ENCODE measurements at places on chromosomes 13 and 19.
A peak's percentile ranks its signal among the peaks of the same experiment; 100 is the strongest.

DNA sequence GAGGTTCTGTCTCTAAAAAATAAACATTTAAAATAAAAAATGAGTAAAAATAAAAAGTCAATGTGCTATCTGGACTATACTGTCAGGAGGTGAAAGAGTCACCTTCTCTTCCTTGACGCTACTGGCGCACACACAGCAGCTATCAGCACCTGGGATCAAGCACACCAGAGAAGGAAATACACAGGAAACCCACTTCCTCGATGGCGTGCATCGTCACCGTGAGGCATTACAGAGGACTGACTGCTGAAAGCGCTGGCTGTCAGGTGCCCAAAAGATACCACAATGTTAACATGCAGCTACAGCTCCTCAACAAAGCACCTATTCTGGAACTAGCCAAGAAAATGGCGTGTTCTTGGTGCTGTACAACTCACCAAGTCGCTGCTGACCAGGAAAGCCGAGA lies 6.1 kb downstream of the SLC35E1 start:
- peak; percentile 90 for DNase-seq

- no peak for DNase-seq
Measured at GRCh38 chr13:94479616-94480015, at the start of gene DCT. DCT (minus strand) TSS chr13:94479682; CDS start chr13:94479255, 427 bp downstream.

DNA sequence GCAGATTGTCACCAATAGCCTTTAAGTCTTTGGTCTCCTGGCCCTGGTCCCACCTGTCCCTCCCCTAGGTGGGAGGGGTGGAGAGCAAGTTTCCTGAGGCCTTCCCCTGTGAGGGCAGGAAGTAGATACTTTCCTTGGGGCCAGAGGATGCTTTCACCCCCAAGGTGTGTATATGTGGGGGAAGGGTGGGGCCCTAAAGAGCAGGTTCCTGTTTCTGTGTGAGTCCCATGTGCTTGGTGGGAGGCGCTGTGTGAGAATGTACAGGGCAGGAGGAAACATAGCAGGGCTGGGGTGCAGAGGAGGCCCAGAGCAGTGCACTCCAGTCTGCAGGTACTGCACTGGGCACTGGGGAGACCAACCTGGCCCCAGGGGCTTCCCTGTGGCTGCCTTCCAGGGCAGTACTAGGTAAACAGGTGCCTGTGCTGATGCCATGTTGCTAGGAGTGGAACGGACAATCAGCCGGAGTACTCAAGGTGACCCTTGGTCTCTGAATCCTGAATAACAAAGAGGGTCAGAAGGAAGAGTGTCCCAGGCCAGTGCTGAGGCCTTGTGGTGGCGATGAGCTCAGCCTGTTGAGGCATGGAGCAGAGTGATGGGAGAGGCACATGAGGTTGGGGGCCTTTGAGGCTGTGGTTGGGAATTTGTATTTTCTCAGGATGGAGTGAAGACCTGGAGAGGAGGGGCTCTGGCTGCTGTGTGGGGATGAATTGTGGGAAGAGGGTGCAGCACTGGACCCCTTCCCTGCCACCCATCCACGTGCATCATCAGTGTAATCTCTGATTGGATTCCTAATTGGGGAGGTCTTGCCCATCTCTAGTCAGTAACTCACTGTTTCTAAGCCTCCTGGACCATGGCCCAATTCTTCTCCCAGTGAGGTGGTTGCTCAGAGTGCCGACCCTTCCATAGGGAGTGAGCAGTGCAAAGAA lies 5.1 kb downstream of the EGLN2 start:
- peak; percentile 50 for DNase-seq

DNA sequence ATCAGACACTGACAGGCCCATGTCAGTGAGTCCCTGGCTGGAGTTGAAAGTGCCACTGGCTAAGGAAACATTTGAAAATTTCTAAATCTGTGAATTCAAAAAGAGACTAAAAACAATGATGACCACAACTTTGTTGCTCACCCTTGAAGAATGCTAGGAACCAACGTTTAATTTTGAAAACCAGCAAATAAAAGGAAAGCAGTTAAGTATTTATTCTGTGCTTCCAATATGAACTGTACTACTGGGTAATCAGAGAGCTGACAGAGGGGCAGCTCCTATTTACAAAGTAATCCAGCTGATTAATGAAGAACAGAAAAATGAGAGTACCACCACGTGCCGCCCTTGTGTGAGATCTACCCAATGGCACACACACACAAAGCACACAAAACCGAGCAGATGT lies 44.7 kb upstream of the LATS2 start:
- no peak for DNase-seq

GRCh38 chr13:27182844-27183497 lies 11.4 kb upstream of the USP12 start:
- DNase-seq: no peak

GRCh38 chr13:86098511-86098910 lies 299.3 kb upstream of the SLITRK6 start:
- DNase-seq: no peak

- DNase-seq: no peak
Measured at GRCh38 chr19:15680478-15681322, 7.8 kb downstream of the CYP4F12 start.

- DNase-seq: no peak
Measured at GRCh38 chr13:30410705-30411125, 11.6 kb upstream of the UBE2L5 start.

GRCh38 chr19:793806-794205 lies 3.4 kb upstream of the PTBP1 start:
- DNase-seq: no peak

- no peak for DNase-seq
Measured at GRCh38 chr19:42255766-42256745, 1.1 kb upstream of the ERF start.

DNA sequence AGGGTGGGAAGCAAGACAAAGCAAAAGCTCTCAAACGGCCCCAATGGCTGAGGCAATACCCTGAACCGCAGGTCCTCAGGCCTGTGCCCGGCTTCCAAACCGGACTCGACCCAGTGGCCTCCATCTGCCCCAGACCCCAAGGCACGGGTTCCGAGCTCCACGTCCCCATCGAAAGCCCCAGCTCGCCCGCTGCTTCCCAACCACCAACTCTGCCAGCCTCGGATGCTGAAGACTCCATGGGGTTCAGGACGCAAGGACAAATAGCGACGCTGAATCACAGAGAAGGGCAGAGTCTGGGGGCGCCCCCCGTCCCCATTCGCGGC lies 559 bp downstream of the POLR2E start:
- no peak for DNase-seq

DNA sequence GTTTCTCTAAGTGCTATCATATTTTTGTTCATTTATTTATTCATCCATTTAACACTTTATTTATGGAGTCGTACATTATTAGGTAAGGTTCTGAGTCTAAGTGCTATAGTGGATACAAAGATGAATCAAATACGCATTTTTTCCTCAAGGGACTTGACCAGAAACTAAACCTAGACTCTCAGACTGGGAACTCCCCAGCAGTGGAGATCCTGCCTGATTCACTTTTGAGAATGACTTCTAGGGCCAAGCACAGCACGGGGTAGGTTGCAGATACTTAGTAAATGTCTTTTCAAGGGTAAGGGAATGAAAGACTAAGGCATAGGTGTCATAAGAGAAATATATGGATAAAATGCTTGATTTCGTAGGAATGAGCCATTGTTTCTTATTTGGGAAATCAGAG lies 7.2 kb downstream of the DNAJC15 start:
- DNase-seq: no peak

GRCh38 chr19:41064974-41065569 lies 23.2 kb upstream of the CYP2A13 start:
- no peak for DNase-seq

GRCh38 chr19:42158926-42159325 lies 26.7 kb upstream of the POU2F2 start:
- DNase-seq: no peak

DNA sequence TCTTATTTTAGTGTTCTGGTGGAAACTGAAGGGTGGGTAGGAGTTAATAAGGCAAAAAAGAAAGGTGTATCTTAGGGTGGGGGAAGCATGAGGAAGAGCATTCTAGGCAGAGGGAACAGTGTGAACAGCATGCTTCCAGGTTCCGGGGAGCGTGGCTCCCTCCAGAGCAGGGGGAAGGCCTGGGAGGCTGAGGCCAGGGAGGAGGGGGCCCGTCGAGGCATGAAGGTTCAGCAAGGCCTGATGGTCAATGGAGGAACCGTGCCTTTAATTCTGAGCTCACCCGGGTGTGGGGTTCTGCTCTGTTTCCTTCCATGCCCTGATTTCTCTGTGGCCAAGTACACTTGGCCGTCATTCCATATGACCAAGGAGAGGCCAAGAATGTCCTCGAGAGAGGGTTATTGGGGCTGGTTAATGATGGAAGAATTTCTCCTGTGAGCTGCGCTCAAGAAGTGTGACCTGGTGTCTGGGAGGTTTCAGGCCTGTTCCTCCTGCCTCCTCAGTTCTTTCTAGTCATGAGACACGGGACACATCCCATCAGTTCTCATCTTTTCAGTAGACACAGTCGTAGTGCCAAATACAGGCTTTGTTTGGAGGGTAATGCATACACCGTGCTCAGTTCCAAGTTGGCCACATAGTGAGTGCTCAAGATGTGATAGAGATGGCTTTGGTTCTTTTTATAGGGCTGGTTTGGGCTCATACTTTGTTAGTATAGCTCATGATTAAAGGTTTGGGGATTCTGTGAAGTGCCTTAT lies 73.6 kb downstream of the SIPA1L3 start:
- no peak for DNase-seq

All from stimulated activated naive CD4-positive, alpha-beta T cell (primary cell).